T-helper 1 cell (primary cell): ENCODE measurements at places on chromosomes 6 and 20.

GRCh38 chr6:148596891-148597455, 149.9 kb upstream of the UST start:
- DNase-seq = no peak

GRCh38 chr6:6635291-6635690, 46.8 kb downstream of the LY86 start:
- no peak for DNase-seq

- no peak for DNase-seq
These were observed 70.3 kb downstream of the FAM83B start for GRCh38 chr6:54916858-54917257.

DNA sequence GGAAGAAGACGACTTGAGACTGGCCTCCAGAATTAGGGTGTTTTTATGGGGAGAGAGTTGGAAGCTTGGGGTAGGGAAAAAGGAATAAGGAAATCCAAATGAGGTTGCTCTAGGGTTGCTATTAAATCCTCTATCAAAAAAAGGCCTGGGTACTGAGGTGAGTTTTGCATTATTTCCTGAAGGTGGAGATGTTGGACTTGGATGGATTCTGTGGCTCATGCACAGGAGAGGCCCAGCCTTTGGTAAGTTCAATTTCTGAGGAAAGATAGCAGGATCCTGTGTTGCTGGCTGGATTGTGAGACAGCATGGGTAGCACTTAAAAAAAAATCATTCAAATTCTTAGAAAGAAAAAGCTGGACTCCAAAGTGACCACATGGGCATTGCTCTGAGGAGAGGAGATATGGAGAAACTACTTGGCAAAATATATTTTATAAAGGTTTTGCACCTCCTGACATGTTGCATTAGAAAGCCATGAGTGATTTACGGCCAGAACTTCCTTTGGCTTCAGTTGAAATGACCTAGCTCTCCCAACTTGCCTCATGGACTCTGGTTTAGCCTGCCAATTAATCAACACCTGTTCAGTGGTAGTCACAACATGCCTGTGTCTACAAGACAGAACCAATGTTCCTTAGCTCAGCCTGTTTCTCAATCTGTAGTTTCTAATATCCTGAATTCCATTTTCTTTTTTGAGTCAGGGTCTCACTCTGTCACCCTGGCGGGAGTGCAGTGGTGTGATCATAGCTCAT, 152.1 kb upstream of the RALGAPA2 start:
- no peak for DNase-seq

- no peak for DNase-seq
These were observed 259.1 kb downstream of the ARID1B start for GRCh38 chr6:157036245-157036711.

DNA sequence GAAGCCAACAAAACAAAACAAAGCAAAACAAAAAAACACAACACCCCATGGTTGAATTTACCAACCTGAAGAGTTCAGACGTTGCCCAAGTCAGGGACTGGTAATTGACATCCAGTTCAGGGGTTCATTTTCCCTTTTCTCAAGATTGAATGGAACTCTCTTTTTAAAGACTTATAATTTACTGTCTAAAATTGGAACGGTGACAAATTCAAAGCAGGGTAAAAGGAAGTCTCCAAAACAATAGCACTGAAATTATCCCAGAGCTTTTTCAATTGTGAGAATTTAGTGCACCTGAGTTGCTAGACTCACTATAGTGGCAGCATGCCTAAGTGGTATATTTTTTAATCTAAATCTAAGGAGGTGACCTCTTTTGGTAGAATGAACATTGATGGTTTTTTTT, 90.9 kb upstream of the PREP start:
- DNase-seq = no peak

DNA sequence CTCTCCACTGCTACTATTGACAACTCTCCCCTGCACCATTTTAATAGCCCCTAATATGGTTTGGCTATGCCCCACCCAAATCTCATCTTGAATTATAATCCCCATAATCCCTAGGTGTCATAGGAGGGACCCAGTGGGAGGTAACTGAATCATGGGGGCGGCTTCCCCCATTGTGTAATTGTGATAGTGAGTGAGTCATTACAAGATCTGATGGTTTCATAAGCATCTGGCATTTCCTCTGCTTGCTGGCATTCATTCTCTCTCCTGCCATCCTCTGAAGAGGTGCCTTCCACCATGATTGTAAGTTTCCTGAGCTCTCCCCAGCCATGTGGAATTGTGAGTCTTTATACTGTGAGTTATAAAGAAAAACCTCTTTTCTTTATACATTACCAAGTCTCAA, 74.1 kb upstream of the TCF21 start:
- no peak for DNase-seq

DNA sequence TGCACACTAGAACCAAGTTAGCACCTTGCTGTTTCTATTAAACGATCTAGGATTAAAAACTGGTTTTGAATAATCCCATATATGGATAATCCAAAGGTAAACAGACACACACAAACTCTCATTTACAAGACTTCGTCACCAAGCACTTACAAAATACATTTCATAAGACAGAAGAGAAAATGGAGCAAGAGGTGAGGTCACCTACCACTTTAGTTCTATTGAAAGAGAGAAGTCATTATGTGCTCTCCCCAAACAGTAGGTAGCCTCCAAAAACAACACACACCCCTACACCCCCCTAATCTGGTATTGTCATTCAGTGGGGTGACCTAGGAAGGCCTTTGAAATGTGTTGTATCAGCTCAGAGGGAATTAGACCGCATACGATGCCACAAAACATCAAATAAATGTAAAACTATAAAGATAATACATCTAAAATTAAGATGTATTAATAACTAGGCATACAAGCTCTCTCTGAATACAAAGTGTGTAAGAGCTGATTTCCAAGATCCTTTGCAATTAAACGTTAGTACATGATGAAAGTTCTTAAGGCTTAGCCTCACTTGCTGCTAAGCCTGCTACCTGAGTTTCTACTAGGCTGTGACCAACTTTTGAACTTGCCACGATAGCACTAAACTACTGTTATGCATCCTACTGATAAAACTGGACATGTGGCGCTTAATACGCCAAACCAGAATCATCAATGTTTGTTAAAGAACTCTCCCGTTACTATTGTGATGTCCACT, 1.6 kb downstream of the SRPK1 start:
- DNase-seq = peak; percentile 10

DNA sequence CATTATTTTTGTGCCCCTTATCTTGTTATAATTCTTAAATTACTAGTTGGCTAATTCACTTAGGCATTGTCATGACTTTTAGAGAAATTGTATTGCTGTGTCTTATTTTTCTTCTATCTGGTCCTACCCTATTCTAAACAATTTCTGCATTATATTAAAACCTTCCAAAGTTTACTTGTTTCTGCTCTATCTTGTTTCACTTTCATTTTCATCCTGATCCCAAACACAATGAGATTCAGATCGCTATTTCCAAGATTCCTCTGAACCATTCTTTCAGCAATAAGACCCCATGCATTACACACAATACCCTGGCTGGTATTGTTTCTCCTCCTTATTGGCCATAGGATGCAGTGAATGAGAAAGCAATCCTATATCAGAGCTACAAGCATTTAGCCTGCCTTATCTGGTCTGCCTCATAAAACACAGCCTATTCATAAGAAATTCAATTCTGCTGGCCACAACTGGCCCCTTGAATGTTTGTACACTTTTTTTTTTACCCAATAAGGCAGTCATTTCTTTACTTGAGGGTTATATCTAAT, 69.9 kb upstream of the POU3F2 start:
- no peak for DNase-seq

GRCh38 chr6:153034139-153034538, 31.6 kb upstream of the MTRF1L start:
- no peak for DNase-seq

DNA sequence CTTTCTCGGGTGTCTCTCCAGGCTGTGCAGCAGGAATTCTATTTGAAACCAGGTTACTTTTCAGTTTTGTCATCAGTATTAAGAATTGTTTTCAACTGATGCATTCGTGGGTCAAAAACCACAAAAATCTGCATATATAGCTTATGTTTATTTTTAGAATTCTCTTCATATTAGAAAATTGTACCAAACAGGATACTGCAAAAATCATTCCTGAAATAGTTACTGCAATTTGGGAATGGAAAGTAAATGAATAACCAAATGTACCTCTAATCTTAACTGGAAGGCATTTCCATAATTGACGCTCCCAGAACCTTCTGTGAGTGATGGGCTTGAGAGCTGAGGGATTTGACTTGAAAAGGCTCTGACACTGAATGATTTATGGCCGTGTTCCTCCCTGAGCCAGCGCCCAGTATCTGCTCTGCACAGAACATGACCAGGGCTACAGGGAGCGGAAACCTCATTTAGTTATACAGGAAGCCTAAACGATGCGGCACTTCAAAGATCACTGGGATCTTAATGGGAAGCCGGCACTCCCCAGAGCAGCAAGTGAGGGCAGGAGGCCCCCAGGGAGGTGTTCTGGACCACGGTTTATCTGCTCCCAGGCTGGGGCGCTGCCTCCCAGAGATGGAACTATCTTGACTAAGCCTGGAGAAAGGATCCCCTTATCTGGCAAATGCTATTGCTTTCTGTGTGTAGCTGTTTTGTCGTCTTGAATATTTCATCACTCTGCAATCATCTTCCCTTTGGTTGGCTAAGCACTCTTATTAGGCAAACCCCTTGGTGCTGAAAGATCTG, 446.0 kb downstream of the QKI start:
- DNase-seq = no peak
